Mucosa of descending colon (tissue), 3 donors: ENCODE measurements at places on chromosomes 2 and 18. TPM values are rescaled to one million over a fixed set of nuclear protein-coding genes. Genes with fewer than 3 reads are reported as not detected.
A peak's percentile ranks its signal among the peaks of the same experiment; 100 is the strongest.

Gene PLEK
- 13.8 TPM for total RNA-seq

Gene CPLX4
- not detected for total RNA-seq

Gene COL3A1
- 68.2 TPM for total RNA-seq

Gene GBX2
- total RNA-seq: not detected

Gene GNAL
- total RNA-seq: 20.7 TPM

Gene XPO1
- total RNA-seq: 94.1 TPM

Gene SATB2
- 125 TPM for total RNA-seq

Gene PIEZO2
- total RNA-seq: 1.0 TPM

Gene ARHGAP15
- total RNA-seq: 5.8 TPM

Gene FKBP7
- total RNA-seq: 2.1 TPM

Gene ACOXL
- total RNA-seq: 0.87 TPM

Gene OSBPL6
- 2.7 TPM for total RNA-seq

- no peak for DNase-seq
These were observed 19.2 kb downstream of the RNMT start for GRCh38 chr18:13745696-13746095.

GRCh38 chr2:123495241-123495640 lies 529.8 kb upstream of the CNTNAP5 start:
- DNase-seq: no peak

DNA sequence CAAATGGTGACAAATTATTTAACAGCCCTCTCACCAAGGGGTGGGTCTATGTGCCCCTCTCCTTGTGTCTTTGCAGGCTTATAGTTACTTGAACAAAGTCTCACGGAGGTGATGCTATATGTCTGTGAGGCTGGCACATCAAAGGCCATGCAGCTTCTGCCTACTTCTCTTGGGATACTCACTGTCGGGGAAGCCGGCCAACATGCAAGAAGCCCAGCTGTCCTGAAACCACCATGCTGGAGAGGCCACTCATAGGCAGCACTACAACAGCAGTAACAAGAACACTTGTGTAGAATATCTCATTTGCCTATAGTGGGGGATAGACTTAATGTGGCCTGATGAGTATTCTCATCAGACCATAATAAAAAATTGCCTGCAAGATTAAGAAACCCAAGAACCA lies 233.7 kb upstream of the NCKAP5 start:
- DNase-seq: no peak

- DNase-seq: no peak
These were observed 86.8 kb downstream of the EML6 start for GRCh38 chr2:54810246-54810645.

DNA sequence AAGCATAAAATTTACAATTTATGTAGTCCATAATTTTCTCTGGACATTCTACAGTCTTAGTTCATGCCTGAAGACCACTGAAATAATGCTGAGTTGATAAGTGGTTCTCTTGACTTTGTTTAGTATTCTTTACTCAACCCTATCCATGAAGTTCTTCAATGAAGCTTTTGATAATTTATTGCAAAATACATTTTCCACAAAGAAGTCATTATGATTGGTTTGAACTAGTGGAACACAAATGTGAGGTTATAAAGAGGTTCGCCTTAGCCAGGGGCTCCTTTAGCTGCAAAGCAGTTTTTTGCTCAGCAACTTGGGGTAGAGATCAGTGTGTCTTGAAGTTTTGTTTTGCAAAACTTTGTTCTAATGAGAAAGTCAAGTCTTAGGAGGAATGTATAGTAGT lies 5.9 kb downstream of the BCL2L11 start:
- no peak for DNase-seq

DNA sequence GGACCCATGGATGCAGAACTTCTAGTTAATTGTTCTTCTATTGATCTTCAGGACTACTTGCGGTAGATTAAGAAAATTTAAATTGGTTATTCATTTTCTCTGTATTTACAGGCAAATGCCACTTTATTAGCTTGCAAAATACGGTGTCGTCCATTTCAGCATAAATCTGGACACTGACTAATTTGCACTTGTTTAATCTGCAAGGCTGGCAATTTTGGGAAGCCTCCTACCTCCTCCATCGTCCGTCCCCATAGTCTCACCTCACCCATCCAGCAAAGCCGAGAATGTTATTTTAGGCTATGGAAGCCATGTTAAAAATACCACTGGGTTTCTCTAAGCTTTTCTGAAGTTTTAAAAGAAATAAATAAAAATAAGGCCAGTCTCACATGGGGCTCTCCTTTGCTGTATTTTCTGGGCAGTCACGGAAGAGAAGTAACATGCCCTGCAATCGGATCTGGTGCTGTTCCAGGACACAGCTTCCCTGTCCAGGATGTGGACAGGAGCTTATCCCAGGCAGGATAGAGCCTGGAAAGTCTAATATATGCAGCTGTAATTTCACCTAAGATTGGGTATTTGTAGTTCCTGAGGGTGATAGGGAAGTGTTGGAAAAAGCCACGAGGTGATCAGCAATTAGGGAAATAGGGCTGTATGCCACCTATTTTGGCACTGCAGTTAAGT lies 17.4 kb downstream of the TMEM178A start:
- no peak for DNase-seq

DNA sequence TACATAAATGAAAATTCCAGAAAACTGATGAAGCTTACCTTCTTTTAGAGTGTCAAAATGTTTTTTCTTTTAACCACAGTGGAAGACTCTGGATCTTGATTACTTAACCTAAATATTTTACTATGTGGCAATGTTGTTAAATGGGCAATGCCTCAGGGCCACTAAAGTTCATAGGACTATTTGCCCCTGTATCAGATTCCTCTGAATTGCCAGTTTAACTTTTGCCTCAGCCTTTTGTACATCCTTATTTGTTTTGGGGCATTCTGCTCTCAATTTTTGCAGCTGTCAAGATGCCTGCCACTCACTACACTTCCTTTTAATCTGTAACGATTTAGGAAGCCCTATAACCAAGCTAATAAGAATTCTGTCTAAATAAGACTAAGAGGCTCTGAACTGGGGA lies 31.7 kb upstream of the SERTAD2 start:
- DNase-seq: no peak

DNA sequence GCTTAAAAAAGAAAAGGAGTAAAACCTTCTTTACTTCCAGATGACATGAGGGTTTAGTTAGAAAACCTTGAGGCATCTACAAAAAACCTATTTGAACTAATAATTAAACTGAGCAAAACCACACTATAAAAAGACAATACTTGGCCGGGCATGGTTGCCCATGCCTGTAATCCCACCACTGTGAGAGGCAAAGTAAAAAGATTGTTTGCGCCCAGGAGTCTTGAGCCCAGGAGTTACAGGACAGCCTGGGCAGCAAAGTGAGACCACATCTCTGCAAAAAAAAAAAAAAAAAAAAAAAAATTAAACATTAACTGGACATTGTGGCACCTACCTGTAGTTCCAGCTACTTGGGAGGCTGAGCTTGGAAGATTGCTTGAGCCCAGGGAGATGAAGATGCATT lies 502.8 kb upstream of the LRRTM4 start:
- no peak for DNase-seq

- no peak for DNase-seq
These were observed 3.5 kb upstream of the ARHGAP15 start for GRCh38 chr2:143125717-143126116.

GRCh38 chr2:240458044-240458899 lies 22.8 kb downstream of the GPC1 start:
- DNase-seq: no peak

- DNase-seq: peak; percentile 38
These were observed 6.3 kb downstream of the RAB12 start for GRCh38 chr18:8615397-8616027.

DNA sequence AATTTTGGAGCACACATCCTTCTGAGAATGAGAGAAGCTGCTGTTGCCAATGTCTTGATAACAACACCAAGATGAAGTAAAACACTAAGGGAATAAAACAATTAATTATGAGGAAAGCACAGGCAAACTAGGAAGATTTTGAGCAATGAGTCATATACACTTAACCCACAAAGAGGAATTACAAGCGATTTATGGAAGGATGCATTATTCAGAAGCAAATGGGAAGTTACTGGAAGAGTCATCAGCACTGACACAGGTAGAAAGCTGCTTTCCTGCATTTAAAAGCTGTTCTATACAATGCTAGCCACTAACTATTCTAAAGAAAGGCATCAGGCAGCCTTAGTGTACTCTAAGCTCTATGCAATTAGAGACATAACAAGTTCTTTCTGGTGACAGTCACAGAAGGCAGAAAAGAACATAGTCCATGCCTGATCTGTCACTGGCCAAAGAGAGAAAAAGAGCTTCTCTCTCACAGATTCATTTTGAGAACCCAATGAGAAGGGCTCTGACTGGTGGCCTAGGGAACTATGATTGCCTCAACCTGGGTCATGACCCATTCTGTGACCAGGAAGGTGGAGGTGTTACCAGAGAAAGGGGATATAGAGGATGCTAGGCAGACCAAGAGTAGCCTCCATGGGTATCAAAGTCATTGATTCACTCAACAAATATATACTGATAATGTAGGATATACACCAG lies 45.4 kb downstream of the M1AP start:
- DNase-seq: no peak

GRCh38 chr2:85326406-85327159 lies 1.2 kb downstream of the TGOLN2 start:
- no peak for DNase-seq

DNA sequence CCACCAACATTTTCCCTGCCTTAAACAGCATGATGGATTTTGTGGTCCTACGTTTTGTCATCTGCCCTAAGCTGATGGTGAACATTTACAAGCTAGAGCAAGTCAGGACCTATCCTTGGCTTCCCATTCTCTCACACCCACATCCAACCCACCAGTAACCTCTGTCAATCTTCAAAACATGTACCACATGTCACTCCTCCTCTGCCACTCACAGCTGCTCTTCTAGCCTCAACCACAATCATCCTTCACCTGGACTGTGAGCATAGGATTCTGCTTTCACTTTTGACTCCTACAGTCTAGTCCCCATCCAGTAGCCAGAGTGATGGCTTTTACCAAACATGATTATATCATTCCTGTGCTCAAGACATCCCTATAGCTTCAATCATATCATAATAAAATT lies 279.8 kb upstream of the DLGAP1 start:
- DNase-seq: no peak

DNA sequence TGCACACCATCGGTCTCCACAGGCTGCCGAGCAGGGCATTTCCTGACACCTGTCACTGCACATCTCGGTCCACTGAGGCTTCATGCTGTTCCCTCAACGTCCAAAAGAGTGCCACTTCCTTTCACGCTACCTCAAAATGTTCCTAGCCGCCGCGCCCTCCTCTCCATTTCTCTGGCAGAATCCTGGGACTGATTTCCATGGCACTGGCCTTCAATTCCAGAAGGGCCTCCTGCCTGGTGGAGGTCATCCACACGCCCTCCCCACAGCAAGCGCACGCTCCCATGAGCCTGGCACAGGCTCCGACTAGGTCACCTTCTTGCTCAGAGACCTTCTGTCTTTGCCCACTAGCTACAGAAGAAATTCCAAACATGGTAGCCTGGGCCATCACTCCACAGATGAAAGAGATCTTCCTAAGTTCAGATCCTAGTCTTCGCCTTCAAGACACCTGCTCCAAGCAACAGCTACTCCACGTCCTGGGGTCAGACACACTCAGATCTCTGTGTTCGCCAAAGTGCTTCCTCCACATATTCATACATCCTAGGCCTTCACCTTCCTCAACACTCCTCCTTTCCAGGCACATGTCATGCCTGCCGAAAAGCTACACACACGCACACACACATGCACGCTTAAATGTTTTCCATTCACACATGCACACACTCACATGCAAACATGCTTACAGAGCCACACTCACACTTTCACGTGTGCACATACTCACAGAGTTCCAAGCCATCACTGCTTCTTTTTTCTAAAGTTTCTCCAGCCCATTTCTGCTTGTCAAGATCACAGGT lies 94.0 kb downstream of the PXDN start:
- no peak for DNase-seq

DNA sequence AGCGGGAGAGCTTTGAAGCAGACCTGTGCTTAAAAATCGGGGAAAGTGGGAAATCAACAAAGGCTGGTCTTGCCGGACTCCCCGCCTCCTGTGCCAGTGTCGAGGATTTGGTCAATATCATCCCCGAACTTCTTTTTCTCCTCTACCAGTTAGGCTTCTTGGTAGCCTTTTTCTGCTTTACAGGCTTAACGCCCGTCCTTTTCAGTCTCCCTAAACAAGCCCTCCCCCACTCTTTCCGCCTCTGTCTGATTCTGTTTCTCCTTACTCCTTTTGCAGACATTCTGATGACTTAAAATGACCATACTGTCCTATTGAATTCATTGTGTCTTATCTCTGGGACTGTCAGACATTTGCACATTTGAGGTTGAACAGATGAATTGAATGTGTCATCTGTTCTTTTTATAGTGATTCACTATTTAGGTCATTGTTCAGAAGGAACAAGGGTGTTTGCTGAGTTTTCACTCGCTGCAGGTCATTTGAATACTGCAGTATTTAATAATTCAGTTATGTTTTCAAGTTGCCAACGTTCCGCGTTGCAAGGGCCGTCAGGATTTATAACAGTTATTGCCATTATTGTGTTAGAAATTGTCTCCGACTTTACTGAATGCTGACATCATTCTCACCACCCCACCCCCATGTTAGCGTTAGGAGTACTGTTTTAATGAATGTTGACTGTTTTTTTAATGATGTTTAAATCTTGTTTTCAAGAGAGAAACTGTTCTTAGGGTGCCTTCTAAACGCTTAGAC lies 1.1 kb downstream of the ITGAV start:
- DNase-seq: no peak

DNA sequence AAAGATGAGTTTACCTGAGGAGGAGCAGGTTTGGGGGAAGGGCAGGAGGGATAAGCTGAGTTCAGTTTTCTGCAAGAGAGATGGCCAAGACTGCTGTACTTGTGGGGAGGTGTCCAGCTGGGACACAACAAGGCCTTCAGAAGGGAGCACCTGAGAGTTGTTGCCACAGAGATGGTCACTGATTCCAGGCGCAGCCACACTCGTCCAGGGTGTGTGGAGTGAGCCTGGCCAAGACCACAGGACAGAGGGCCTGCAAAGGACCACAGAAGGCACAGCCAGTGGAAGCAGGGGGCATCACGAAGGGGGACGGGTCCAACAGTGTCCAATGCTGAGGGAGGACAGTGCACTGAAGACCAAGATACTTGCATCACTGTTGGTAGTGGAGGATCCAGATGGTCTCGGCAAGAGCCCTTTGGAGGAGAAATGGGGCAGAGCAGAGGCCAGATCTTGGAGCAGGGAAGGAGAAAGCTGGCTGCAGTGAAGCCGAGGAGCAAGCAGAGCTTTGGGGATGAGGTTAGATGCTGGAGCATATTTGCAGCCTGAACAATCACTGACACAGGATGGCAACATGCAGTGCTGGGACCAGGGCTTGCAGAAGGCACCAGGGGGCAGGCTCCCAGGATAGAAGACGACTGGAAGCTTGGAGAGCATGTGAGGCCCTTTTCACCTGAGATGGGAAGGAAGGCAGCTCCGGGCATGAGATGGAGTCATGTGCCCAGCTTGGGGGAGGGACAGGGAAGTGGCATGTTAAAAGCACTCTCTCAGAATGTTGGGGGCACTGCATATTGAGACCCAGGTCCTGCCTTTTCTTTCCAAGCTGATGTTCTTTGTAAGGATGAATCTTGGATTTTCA lies 214.0 kb downstream of the CYP26B1 start:
- DNase-seq: no peak

GRCh38 chr2:48695991-48696390 lies 59.5 kb downstream of the LHCGR start:
- DNase-seq: no peak

- DNase-seq: no peak
These were observed 1033.5 kb upstream of the TMEFF2 start for GRCh38 chr2:193228276-193228675.

GRCh38 chr18:11995445-11996189 lies 14.3 kb downstream of the IMPA2 start:
- DNase-seq: peak; percentile 88

GRCh38 chr2:46666754-46667153 lies 187.4 kb downstream of the TMEM247 start:
- no peak for DNase-seq
